ENCODE measurements at places on chromosomes 4 and X.

DNA sequence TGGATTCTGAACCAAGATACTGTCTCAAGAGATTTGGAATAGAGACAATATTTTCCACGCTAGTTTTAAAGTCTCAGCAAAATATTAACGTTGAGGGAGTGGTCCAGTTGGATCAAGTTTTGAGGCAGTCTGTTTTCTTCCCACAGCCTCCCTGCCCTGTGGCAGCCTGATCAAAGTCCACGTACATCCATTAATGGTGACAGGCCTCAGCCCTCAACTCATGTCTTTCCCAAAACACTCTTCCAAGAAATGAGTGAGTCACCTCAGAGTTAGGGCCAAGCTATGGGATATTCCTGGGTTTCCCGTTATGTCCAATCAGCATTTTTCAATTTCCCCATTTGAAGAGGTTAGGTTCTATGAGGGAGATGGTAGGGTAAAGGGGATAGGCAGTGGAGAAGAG is 28.5 kb downstream of the EGFL6 start:
- DNase-seq = no peak

DNA sequence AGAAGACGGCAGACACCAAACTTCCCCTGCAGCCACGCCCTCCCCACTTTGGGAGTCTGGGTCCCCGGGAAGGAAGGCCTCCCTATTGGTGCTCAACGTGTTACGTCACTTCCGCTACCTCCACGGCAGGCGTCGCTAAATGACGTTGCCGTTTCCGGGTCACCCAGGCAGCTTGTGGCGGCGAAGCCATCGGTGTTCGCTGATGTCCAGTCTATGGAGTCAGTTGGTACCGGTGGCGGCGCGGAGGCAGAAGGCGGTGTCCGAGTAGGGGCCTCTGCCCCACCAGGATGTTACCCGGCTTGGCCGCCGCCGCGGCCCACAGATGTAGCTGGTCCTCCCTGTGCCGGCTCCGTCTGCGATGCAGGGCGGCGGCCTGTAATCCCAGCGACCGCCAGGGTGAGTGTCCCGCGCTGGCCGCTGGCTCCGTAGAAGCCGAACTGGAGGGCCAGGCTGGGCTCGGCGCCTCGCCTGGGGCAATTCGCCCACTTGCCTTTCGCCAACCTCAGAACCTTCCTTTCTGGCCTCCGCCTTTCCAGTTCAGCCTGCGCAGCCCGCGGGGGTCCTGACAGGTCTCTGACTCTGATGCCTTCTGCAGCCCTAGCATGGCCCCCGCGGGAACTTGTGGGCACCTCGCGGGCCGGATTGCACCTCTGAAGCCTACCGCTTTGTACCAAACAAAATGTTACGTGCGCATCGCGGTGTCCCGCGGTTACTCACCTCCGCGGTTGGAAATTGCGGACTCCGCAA is at the start of gene SLC30A9:
Gene SLC30A9, plus strand, starts transcription at position 166 of the 747 bp plus-strand sequence. Its CDS starts 122 bp downstream, at position 288.
- peak; percentile 85 for DNase-seq

DNA sequence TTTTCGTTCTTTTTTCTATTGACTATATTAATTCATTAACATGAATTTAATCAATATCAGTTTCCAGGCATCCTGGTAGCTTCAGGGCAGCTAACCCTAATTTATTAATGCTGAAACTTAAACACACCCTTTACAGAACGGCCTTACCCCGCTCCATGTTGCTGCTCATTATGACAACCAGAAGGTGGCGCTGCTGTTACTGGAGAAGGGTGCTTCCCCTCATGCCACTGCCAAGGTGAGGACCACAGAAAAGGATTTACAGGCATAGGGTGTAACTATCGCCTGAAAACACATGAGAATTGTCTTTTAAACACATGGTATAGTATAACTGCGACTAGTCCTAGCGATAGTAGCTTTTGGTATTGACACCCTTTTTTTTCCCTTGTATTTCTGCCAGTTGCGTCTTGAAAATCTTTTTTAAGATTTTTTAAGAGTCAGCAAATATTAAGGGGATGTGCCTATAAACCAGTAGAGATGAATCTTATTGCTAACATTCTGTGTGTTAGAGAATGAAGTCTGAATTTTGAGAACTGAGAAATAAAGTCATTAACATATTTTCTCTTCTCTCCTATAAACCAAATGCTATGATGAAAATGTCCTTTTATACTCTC is 229.0 kb downstream of the ANK2 start:
- DNase-seq = peak; percentile 18

- DNase-seq = no peak
Measured at GRCh38 chrX:13090027-13090338, 45.6 kb upstream of the FAM9C start.

- DNase-seq = no peak
Measured at GRCh38 chr4:122762966-122763716, 30.6 kb downstream of the BBS12 start.

- no peak for DNase-seq
Measured at GRCh38 chr4:146510942-146511341, 10.8 kb downstream of the SLC10A7 start.

DNA sequence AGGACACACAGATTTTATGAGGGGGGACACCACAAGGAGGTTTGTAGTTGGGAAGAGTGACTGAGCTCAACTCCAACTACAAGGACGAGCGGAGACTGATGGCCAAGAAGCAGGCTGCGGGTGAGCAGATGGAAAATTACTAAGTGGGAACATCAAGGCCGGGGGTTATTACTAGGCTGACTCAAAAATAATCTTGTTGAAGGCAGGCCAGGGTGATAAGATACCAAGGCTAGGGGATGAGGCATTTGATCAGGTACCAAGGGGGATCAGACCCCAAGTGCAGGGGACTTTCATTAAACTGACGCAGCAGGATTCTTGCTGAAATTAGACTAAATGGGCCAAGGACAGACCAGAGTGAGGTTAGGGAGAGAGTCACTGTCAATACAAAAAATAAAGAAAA is 119.4 kb upstream of the SORBS2 start:
- no peak for DNase-seq

DNA sequence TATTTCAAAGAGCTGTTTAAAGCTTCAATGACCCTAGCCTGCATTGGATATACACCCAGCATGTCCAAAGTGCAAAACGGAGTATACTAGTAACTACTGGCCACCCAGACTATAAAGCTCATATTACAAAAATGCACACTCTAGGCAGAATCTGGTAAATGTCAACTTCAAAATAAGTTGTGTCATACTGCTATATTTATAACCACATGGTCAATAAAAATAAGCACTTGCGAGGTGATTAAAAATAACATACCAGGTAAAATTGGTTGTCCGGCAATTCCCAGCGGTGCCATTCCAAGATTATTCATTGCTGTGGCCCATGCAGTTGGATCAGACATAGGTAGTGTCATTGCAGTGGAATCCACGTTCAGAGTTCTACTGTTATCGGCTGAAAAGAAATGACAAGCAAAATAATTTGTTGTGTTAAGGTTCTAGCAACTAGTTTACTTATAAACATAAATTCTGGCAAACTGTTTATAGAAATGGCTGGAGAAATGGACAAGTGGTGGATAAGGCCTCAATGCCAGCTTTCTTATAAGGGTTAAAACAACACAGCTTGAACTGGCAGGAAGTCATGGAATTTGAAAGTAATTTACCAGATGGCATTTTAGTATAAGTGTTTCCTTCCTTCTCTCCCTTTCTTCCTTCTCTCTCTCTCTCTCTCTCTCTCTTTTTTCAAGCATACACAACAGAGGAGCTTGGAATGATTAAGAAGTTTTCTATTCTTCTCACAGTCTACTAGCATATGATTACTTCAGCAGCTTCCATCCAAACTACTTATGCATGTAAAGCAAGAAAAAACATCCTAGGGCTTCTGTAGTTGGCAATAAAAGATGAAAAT is 199.9 kb downstream of the ENOX2 start:
- no peak for DNase-seq

DNA sequence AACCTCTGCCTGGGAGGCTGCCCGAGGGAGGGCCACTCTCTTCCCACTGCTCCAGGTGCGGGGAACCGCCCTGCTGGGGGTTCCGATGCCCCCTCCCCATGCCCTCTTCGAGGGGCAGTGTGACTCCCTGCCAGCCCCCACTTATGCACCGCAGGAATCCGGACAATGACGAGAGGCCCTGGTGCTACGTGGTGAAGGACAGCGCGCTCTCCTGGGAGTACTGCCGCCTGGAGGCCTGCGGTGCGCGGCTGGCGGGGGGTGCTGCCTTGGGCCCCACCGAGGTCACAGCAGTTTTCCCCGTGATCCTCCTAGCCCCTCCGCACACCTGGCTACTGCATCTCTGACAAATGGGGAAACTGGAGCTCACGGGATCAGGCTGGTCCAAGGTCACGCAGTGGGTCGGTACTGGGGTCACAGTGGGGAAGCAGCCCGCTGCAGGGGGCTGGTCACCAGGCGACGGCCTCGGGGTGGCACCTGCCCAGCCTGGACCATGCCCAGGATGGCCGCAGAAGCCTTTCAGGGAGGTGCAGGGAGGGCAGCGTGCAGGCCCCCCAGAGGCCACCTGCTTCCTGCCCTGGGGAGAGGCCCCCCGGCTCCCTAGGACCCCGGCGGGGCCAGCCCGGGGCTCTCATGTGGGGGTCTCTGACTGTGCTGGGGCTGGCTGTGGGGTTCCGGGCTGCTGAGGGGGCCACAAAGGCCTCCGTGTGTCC is 3.5 kb downstream of the HGFAC start:
- DNase-seq = no peak

DNA sequence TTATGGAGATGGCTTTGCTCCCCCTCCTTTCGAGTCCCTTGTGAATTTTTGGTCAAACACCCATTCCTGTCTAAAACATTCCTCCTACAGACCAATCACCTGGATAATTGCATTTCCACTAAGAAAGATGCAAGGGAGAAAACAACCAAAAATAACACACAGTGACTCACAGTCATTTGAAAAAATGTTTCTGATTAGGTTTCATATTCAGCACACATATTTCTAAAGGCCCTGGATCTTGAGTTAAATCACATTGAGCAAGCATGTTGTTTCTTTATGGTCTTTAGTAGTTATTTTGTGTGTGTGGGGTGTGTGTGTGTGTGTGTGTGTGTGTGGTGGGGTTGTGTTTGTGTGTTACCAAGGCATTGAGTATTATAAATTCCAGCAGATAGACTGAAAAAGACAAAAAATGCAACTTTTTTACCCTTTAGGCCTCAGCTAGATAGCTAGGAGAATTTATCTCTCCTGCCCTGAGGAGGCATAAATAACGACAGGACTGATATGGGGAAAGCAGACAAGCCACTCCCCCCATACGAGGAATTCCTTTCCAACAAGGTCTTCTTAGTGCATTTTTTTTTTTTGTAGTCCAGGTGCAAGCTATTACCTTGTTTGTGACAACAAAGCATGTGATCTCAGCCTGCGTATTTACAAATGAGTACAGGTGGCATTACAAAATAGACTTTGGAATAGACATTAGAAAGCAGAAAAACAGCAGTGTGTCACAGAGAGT is 265.4 kb upstream of the ADGRL3 start:
- DNase-seq = no peak

DNA sequence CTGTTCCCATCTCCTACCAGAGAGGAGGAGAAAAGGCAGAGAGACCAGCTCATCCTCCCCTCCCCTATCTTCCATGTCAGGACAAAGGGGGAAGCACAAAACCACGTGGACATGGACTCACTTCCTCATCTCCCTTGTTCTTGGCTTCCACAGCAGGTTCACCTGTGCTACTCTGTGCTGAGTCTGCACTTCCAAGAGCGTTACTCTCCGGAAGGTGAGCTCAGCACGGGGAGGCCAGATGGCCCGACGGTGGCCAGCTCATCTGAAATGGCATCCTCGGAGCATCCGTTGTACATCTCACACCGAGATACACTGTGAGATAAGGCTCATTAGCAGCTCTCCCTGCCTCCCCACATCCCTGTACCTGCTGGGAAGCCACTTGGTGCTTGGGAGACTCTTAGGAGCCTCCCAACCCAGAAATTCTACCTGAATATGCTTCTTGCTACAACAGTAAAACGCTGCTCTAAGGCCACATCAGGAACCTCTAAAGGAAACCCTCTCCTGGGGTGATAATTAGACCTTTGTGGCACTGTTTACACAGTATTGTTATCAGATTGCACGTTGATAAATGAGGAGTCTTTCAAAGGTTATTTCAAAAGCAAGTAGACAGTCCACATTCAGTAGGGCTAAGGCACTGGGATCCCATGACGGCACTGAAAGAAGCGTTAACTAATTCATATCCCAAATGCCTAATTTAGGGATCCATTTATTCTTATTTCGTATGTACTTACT is 19.4 kb downstream of the LGI2 start:
- DNase-seq = no peak
